ENCODE measurements at places on chromosomes 1 and 21. TPM values are rescaled to one million over a fixed set of nuclear protein-coding genes. Genes with fewer than 3 reads are reported as not detected.
A peak's percentile ranks its signal among the peaks of the same experiment; 100 is the strongest.

DNA sequence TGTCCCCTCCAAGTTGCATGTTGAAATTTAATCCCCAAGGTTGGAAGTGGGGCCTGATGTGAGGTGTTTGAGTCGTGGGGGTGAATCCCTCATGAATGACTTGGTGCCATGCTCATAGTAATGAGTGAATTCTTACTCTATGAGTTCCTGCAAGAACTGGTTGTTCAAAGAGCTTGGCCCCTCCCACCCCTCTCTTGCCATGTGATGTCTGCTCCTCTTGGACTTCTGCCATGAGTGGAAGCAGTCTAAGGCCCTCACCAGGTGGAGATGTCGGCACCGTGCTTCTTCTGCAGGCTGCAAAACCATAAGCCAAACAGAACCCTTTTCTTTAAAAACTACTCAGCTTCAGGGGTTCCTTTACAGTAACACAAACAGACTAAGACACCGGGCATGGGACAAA, 14.3 kb downstream of the G0S2 start:
- no peak for DNase-seq

DNA sequence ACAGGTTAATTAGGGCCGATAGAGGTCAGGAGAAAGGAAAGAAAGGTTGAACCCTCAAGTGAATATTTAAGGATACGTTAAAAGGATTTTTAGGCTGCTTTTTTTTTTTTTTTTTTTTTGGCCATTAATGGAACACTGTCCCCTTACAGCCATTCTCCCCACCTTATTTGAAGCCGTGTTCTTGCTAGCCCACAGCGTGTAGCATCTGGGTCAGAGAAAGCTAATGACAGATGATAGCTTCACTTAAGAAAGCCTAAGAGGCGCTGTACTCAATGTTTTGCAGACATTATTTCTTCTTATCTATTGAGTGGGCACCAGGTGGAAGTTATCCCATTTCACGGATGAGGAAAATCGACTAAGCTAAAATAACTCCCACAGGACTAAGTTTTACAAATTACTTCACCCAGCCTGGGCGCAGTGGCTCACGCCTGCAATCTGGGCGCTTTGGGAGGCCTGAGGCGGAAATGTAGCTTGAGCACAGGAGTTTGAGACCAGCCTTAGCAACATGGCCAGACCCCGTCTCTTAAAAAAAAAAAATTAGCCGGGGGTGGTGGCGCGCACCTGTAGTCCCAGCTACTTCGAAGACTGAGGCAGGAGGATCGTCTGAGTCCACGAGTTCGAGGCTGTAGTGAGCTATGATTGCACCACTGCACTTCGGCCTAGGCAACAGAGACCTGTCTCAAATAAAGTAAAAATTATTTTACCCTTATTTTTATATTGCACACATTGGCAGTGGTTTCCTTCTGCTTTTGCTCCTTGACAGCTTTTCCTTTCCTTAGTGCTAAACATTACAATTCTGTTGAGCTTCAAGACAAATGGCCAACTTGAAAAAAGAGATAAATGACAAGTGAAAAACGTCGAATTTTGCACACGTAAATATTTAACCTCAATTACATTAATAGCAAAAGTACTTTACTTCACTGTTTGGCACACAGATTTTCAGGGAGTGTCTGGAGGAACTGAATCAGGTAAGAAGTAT, 1.1 kb upstream of the PHTF1 start:
- no peak for DNase-seq

DNA sequence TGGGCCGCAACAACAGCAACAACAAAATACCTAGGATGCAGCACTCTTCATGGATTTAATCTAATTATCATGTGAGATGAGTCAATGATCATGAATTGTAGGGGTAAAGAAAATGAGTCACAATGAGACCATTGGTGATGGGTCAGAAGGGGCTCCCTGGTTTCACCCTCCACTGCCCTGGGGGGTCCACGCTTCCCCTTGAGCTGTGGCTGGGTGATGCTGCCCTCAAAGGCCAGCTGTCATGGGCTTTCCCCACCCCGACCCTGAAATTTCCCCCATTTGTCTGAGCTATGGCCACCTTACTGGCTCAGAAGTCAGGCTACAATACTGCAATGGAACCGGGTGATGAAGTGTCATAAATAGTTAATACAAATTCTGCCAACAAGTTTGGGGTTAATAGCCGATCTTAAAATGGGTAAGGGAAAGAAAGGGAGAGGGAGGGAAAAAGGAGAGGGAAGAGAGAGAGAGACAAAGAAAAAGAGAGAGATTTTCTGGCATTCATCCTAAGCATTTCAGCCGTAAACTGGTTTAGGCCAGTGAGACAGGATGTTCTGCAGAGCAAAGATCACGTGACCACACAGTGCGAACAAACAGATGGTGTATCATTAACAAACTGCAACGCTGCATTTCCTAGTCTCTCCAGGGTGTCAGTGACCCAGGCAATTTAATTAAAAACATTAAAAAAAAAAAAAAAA, 143.4 kb upstream of the ERRFI1 start:
- peak; percentile 81 for DNase-seq

DNA sequence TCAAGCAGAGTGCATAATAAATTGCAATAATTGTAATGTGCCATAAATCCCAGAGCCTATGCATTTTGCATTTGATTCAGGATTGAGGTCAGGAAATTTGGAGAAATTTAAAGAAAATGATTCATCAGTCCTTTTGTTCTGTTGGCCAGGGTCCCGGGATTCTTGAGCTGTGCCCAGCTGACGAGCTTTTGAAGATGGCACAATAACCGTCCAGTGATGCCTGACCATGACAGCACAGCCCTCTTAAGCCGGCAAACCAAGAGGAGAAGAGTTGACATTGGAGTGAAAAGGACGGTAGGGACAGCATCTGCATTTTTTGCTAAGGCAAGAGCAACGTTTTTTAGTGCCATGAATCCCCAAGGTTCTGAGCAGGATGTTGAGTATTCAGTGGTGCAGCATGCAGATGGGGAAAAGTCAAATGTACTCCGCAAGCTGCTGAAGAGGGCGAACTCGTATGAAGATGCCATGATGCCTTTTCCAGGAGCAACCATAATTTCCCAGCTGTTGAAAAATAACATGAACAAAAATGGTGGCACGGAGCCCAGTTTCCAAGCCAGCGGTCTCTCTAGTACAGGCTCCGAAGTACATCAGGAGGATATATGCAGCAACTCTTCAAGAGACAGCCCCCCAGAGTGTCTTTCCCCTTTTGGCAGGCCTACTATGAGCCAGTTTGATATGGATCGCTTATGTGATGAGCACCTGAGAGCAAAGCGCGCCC, 8.7 kb downstream of the PROX1 start:
- DNase-seq: no peak

DNA sequence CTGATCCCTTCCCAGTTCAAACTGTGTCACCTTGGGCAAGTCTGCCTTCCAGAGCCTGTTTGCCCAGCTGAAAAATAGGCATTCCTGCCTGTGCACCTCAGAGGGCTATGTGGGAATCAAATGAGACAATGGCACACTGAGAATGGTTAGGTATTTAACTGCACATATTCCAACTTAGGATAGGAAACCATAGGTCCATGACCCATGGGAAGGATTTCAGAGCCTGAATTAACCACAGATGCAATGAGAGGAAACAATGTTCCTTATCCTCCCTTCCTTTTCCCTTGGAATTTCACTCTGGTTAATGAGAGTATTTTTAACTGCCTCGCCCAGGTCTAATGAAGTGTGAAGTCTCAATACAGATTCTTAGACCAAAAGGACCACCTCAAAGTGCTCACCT, 12.7 kb downstream of the PAFAH2 start:
- no peak for DNase-seq

GRCh38 chr1:57235730-57236510, 187.9 kb downstream of the DAB1 start:
- DNase-seq: no peak

- no peak for DNase-seq
Measured at GRCh38 chr1:91877574-91878208, 8.3 kb downstream of the TGFBR3 start.

GRCh38 chr1:112992780-112993179, 36.8 kb upstream of the SLC16A1 start:
- DNase-seq: no peak

DNA sequence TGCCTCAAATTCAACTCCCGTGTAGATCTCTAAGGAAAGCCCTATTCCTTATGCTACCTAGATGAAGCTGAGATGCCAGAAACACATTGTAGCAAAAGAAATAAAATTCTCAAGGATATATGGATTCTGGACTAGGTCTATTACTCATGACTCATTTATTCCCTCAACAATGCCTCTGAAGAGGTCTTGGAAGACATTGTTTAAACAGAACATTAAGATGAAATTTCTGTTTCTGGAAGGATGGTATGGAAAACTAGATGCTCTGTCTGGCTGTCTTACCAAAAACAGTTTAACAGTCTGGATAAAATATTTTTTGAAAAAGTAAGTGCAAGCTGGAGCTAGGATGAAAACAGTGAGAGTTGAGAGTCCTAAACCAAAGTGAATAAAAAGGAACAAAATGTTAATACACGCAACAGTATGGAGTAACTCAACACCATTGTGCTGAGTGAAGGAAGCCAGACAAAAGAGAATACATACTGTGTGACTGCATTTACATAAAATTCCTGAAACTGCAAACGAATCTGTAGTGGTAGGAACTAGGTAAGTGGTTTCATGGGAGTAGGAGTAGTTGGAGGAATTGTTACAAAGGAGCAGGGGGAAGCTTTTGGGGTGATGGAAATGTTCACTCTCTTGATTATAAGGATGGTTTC, 59.3 kb upstream of the GNG12 start:
- DNase-seq: no peak

GRCh38 chr1:7298749-7299151, 472.3 kb upstream of the VAMP3 start:
- no peak for DNase-seq

DNA sequence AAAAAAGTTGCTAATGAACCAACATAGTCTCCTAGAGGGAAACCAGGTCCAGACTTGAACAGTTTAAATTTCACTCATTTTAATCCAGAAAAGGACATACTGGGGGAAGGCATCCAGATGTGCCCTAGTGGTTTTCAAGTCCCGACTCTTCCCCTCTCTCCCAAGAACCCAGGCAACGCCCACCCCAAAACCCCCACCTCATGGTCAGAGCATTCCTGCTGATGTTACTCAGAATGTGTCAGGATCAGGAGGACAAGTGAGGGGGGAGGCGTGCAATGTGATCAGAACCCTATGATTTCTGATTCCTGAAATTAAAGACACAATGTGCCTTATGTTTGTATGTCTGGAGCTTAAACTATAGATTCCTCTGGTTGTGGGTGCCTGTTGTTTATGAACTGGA, 1.6 kb upstream of the CTSK start:
- DNase-seq: no peak

DNA sequence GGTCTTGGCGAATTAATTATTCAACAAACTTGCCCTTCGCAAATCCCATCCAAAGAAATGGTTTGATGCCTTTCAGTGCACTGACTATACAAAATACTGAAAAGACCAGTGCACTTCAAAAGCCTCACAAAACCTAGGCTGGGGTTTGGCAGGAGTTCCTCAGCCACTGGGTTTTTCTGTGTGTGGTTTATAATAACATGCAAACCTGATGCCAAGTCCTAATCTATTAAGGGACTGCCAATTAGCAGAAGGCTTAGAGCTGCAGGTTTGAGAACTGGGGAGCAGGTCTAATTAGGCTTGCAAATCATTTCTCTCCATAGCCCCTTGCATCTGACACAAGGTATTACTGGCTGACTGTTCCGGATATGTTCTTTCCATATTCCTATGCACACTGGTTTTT, 27.7 kb downstream of the PLPP3 start:
- no peak for DNase-seq

DNA sequence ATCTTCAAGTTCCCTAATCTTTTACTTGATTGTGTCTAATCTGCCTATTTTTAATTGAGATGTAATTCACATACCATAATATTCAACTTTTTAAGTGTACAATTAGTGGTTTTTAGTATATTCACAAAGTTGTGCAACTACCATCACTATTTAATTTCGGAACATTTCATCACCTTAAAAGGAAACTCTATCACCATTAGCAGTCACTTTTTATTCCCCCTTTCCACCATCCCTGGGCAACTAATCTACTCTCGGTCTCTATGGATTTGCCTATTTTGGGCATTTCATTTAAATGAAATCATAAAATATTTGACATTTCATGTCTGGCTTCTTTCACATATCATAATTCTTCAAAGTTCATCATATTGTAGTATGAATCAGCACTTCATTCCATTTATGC, 30.6 kb upstream of the HYI start:
- DNase-seq: no peak

GRCh38 chr1:212688341-212689047, 11.1 kb downstream of the BATF3 start:
- no peak for DNase-seq

- no peak for DNase-seq
Measured at GRCh38 chr1:101233495-101233894, 3.3 kb upstream of the S1PR1 start.

- DNase-seq: no peak
Measured at GRCh38 chr1:85660541-85660940, 47.7 kb downstream of the ZNHIT6 start.

DNA sequence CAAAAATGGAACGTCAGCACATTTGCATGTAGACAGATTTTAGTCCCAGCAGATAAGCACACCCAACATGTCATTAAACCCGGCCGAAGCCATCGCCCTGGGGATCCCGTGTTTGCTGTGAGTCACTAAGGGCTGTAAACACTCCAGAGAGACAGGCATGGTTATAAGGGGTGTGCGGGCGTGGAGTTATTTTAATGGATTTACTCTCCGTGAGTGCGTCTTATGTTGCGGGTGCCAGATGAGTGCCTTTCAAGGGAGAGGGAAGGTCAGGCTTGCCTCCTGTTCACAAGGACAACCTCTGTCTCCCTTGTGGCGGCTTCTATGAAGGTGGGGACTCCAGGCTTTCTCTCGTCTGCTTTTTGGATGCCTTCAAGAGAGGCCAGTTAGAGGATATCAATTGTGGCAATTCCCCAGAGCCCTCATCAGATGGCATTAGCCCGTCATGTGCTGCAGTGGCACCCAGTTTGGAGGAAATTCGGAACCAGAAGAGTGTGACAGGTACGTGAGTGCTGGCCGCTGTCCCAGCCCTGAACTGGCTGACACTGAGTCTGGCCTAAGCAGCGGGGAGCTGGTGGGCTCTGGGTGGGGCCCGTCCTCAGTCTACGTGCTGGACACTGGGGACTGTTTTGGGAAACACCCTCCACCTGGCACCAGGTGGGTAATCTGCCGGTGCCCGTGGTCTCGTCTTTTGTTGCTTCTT, 223.8 kb upstream of the TMEM51 start:
- peak; percentile 68 for DNase-seq

- DNase-seq: no peak
Measured at GRCh38 chr1:221881805-221882581, 140.1 kb upstream of the DUSP10 start.

DNA sequence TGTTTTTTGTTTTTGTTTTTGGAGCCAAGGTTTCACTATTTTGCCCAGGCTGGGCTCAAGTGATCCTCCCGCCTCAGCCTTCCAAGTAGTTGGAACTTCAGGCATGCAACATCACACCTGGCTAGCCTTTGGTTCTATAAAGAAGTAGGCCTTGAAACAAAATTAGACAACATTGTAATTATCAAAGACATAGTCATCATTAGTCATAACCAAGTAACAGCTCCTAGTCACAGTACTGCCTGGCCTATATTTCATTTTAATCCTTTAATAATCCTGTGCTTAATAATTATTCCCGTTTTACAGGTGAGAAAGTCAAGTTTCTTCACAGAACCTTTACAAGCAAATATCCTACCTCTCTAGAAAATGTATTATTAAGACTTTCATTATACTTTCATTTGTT, 52.3 kb upstream of the TBX15 start:
- no peak for DNase-seq

Gene DMBX1
- not detected for total RNA-seq

Gene HES3
- not detected for total RNA-seq

Gene SYT2
- 0.21 TPM for total RNA-seq

Gene GSTM4
- total RNA-seq: 12.4 TPM

Gene TMPRSS15
- total RNA-seq: not detected

Gene RYR2
- 16.8 TPM for total RNA-seq

Gene CA14
- 0.37 TPM for total RNA-seq

Gene VPS72
- 32.1 TPM for total RNA-seq

Gene CHRNB2
- total RNA-seq: 0.21 TPM

Gene CD101
- 1.0 TPM for total RNA-seq
